ENCODE measurements at places on chromosomes 16 and 17. TPM values are rescaled to one million over a fixed set of nuclear protein-coding genes. Genes with fewer than 3 reads are reported as not detected.

GRCh38 chr17:68391561-68392268 lies 65.6 kb downstream of the WIPI1 start:
- no peak for DNase-seq

- DNase-seq, result no peak
Observed at GRCh38 chr17:14353861-14354474, 53.1 kb downstream of the HS3ST3B1 start.

- DNase-seq, result no peak
Observed at GRCh38 chr17:70636517-70637133, 467.3 kb downstream of the KCNJ2 start.

Gene RNF43
- 13.8 TPM for total RNA-seq

DNA sequence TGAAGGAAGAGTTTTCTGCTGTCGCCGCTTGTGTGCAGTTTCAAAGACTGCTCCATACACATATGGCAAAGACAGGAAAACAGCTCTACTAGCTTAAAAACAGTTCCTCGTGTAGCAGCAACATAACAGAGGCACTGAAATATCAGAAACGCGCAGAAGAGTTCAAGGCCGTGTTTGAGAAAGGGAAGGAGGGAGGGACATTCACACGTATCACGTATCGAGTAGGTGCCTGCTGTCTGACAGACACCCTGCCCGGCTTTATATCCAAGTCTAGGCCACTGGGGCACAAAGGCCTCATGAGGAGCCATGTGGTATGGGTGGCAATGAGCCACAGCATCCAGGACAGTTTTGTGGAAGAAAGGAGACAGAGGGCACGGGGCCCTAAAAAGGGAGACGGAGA lies 50.3 kb downstream of the PLXDC1 start:
- no peak for DNase-seq

Gene PPL
- 504 TPM for total RNA-seq

GRCh38 chr17:77064598-77064997 lies 76.2 kb upstream of the SEC14L1 start:
- no peak for DNase-seq

- no peak for DNase-seq
Observed at GRCh38 chr17:39599665-39600231, 8.0 kb downstream of the NEUROD2 start.

DNA sequence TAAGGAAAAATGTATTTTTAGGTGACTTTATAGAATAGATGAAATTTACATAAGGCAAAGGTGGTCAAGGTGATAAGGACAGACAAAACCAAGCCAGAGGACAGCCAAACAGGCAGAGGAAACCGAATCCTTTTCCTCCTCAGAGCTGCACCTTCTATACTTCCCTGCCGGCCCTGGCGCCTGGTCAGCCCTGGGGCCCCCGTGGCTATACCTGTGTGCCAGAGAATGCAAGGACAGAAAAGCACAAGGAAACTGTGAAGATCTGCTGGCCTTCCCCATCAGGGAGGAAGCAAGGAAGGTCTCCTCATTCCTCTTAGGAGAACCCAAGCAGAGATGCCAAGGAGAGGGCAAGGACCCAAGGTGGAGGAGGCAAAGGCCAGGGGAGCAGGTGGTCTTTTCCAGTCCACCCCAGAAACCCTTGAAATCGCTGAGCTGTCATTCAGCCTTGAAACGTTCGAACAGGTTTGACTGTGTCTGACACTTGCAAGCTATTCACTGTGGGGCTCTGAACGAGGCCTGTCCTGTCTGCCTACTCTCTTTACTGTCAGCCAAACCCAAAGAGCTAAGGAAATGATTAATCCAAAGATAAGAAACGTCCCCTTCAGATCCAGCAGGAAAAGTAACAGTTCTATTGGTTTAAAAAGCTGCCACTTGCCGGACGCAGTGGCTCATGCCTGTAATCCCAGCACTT lies 114.4 kb downstream of the XYLT1 start:
- no peak for DNase-seq

Gene LRRC75A
- not detected for total RNA-seq

GRCh38 chr17:71023249-71024030 lies 854.1 kb downstream of the KCNJ2 start:
- no peak for DNase-seq

Gene SSTR5
- total RNA-seq, result not detected

DNA sequence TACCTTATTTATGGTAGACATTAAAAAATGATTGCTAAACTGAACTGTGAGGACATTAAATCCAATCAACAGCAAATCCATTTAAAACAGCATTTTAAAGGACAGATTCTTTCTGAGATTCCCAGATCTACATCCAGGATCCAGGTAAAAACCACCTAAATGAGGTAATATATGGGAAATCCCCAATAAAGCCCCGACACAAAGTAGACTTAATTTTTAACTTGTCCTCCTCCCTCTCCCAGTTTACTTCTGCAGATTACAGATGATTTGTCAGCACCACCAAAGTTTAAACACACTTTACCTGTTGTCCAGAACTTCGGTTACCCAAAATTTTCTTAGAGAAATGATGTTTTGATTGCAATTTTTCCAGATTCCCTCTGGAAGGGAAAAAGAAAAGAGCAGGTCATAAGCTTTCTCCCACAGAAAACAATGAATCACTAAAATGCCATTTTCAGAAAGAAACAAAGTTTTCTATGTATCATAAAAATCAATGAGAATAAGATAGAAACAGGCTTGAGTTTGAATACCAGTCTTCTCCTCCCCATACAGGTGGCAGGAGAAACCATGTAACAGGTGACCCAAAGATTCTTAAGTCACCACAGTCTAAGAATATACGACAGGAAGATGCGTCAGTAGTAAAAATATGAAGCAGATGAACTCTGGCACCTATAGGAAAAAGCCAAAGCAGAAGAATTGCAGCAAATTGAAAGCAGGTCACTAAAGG lies 22.8 kb downstream of the GJC1 start:
- no peak for DNase-seq

GRCh38 chr16:1155353-1156054 lies 2.6 kb downstream of the CACNA1H start:
- no peak for DNase-seq

Gene KLHL11
- total RNA-seq, result 20.4 TPM

Gene PRAC1
- not detected for total RNA-seq

- no peak for DNase-seq
Observed at GRCh38 chr17:2259769-2260536, 43.6 kb downstream of the SMG6 start.

GRCh38 chr17:41163828-41164227 lies 3.3 kb upstream of the KRTAP4-4 start:
- no peak for DNase-seq

GRCh38 chr17:77400445-77400870 lies 259.7 kb downstream of the SEC14L1 start:
- no peak for DNase-seq

GRCh38 chr17:33017366-33017765 lies 25.7 kb downstream of the SPACA3 start:
- DNase-seq, result no peak

DNA sequence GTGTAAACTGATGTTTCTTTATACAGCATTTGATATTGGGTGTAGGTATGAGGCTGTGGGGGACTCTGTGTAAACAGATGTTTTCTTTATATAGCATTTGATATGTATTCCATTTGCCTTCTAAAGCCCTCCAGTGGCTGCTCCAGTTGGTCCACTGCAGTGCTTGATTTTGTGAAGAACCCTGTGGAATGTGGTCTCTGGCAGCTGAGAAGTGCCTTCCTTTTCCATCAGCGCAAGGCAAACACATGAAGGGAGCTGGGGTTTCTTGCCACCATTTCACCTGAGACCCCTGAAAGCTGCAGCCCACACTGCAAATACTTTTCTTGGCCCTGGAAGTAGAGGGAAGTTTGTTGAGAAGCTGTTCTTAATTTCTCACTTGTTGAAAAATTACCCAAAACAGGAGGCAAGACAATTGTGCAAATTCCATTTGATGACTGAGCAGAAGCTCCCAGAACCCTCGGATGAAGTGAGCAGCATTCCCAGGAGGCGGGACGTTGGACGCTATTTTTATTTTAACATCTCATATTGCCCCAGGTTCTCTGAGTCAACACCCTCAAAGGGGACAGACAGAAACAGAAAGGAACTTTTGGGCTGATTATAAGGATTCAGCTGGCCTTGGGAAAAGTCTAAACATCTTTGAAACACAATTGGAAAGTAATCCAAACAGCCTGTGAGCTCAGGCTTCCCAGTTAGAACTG lies 158.5 kb upstream of the RPH3AL start:
- DNase-seq, result no peak

GRCh38 chr17:63335831-63336230 lies 110.3 kb downstream of the CYB561 start:
- DNase-seq, result no peak

GRCh38 chr16:51148678-51149228 lies 2.3 kb downstream of the SALL1 start:
- no peak for DNase-seq

DNA sequence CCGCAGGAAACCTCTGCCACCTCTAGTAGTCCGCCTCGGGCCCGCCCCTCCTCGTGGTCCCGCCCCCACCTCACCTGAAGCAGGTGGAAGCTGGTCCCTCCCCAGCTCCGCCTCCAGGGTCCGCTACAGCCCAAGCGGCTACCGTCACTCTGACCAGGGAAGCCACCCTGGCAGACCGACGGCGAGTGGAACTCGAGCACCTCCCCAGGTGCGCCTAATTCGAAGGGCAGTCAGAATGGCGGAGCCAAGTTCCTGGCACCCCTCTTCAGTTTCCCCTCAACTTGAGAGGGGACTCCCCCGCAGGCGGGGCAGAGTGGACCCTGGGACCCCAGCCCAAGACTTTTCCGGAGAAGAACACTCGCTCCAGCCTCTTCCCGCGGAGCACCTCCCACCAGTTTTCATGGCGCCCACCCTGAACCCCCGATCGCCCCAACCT lies 507 bp downstream of the FHOD1 start:
- DNase-seq, result no peak

DNA sequence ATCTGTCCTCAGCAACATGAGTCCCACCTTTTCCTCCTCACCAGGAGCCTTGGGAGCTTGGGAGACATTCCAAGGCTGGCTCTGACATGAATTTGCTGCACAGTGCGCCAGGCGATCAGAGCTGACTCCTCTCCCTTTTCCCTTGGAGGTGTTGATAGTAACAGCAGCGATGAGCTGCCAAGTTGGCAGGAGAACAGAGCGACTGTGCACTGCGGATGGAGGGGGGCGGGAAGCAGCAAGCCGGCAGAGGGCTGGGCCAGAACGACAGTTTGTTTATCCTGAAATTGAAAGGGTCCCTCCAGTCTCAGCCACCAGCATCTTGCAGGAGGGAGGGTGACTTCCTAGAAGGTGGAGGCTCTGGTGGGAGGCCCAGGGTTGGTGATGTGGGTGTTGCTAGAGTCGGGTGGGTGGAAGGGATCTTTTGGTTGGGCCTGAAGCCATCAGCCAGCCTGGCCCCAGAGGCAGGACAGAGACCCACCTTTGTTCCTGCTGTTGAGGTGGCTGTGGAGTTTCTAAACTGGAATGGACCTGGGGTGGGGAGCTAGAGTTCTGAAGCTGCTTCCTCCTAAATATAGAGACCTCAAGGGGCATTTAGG lies 22.5 kb upstream of the DYNLL2 start:
- no peak for DNase-seq

Gene FOXJ1
- 0.57 TPM for total RNA-seq

DNA sequence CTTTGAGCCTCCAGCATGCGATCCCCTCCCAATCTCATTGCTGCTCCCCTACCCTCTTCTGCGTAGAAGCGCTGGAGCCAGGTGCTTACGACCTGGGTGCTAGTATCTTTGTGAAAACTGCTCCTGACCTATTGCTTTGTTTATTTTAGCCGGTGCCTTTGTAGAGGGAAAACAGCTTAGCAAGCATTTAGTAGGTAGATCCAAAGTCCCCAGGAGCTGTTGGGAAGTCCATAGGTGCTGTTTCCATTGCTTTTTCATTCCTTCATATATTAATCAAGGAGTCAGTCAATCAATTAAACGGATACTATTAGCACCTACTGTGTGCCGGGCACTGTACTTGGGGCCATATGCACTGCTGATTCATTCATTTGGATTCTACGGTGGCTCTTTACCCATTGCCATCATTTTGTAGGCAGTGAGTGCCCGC lies 497.6 kb downstream of the WWOX start:
- no peak for DNase-seq

DNA sequence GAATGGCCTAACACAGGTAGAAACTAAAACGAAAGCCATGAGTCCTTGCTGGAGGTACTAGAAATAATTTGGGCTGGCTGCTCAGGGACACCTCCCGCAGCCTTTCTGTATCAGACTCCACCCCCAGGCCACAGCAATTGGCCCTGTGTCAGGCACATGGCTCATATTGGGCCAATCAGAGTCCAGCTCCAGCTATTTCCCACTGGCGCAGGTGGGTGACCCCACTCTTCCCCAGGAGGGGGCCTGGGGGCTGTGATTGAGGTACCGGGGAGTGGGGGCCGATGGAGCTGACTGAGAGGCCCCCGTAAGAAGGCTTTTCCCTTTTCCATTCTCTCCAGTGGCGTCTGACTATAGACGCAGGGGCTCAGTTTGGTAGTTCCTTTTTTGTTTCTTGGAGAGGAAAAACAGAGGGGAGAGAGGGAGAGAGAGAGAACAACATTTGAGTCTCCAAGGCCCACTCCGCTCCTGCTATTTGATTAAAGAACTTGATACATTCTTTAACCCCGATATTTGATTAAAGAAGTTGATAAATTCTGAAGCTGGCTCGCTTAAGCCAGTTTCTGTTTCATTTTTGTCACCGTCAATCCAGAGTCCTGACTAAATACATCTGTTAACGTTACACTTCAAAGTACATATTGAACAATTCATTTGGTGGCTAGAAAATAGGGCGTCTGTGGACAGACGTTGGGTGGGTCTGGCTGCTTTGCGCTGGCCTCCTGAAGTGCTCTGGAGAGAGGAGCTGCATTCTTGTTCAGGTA lies 26.3 kb downstream of the FOXL1 start:
- DNase-seq, result no peak

Gene CCDC200
- total RNA-seq, result not detected

DNA sequence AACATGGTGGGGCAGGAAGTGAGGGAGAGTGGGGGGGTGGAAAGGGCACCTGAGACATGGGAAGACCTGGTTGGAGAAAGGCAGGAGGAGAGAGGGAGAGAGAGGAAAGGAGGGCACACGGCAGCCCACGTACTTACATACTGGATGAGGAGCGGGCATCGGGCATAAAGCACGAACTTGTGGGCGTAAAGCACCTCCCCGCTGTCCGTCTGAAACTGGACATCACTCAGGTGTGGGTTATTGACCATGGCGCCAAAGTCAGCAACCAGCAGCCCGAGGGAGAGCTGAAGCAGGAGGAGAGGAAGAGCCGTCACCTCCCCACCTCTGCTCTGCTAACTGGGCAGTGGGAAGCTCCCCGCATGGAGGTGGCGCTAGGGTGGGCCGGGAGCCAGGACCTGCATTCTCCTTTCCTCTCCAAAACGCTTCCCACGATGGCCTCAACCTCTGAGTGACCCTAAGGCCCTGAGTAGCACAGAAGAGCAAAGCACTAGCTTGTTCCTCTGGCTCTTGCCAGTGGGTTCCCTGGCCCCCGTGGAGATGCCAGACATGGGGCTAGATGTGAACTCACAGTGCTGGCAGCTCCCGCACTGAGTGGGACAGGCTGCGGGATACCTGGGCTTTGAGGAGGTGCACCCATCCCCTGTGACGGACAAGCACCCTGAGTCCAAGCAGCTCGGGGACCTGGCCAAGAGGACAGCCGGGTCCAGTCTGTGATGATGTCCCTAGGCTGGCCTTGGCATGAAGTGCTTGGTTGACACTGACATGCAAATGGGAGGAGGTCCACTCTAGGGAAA lies 16.9 kb downstream of the SLX4 start:
- no peak for DNase-seq

- no peak for DNase-seq
Observed at GRCh38 chr17:79834565-79835469, 4.4 kb downstream of the CBX4 start.

GRCh38 chr17:10729334-10730193 lies at the start of gene TMEM220:
TSS of gene TMEM220 (minus strand) at chr17:10730023. CDS start at chr17:10729851, 172 bp downstream.
- DNase-seq, result no peak

Gene ODAD4
- total RNA-seq, result 0.38 TPM

- peak; percentile 50 for DNase-seq
Observed at GRCh38 chr16:10876799-10877341, at the start of gene CIITA. TSS of gene CIITA (plus strand) at chr16:10877202. CDS start at chr16:10877331, 129 bp downstream.

Measured in esophagus squamous epithelium (tissue), 5 donors.